ENCODE measurements at places on chromosomes 5 and 9.
A peak's percentile ranks its signal among the peaks of the same experiment; 100 is the strongest.

DNA sequence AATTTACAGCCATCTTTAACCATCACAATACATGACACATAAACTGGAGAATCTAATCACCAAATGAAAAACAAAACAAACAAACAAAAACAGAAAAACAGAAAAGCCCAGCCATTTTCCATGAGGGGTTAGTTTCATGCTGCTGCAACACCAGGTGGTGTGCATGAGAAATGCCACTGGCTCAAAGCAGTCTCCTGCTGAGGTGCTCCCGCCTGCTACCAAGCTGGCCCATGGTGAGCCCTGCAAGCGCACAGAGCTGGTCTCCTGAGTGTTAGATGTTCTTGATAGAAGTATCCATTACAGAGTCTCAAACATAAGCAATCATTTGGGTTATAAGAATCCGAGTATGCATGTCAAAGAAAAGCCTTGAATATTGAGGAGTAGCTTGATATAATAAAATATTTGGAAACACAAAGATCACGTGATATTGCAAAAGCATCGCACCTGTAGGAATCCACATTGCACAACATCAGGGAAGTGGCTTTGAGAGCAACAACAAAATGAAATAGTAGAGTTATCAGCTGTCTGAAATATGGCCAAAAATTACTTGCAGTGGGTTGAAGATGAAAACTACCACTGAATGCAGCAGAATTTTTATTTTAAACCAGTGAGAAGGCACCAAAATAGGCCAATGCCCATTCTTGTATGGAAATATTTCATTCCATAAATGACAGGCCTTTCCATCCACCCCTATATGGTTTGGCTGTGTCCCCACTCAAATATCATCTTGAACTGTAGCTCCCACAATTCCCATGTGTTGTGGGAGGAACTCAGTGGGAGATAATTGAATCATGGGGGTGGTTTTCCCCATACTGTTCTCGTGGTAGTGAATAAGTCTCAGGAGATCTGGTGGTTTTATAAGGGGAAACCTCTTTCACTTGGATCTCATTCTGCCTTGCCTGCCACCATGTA lies 194.8 kb downstream of the SYK start:
- DNase-seq: no peak

GRCh38 chr5:60883229-60883628 lies 39.2 kb upstream of the ELOVL7 start:
- DNase-seq: no peak

- DNase-seq: no peak
Observed at GRCh38 chr5:116719106-116719505, 144.5 kb upstream of the SEMA6A start.

- peak; percentile 85 for DNase-seq
Observed at GRCh38 chr5:178232124-178232919, at the start of gene PHYKPL. TSS of gene PHYKPL (minus strand) at chr5:178232802. CDS start at chr5:178232550, 252 bp downstream.

DNA sequence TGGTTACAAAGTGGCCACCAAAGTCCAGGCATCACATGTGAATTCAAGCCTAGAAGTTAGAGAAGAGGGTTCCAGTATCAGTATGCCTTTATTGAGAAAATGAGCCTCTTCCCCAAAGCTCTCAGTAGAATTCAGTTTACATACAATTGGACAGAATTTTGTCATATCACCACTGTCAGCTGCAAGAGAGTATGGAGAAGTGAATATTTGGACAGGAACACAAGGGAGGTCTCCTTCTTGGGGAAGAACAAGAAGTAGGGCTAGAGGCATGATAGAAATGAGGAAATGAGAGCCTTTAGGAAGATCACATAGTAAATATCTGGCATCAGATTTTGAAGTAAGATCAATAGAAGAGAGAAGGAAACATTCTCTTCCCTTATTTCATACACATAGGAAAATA lies 27.8 kb upstream of the VLDLR start:
- DNase-seq: no peak

DNA sequence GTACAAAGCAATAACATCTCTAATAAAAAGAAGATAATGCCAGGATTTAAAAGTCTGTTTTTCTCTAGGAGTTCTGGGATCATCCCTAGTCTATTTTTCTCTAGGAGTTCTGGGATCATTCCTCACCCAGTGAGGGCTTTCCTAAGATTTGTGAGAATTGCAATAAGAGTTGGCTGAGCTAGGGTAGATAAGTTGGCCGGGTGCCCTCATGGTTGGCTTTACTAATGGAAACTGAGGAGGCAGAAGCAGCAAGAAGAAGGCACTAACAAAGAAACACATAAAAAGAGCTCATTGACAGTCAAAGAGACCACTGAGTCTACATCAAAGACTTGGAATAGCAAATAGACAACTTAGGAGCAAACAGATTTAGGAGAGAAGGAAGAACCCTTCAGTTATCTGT lies 4.2 kb downstream of the SLC1A3 start:
- DNase-seq: no peak

- DNase-seq: no peak
Observed at GRCh38 chr9:23015557-23015956, 568.9 kb downstream of the DMRTA1 start.

DNA sequence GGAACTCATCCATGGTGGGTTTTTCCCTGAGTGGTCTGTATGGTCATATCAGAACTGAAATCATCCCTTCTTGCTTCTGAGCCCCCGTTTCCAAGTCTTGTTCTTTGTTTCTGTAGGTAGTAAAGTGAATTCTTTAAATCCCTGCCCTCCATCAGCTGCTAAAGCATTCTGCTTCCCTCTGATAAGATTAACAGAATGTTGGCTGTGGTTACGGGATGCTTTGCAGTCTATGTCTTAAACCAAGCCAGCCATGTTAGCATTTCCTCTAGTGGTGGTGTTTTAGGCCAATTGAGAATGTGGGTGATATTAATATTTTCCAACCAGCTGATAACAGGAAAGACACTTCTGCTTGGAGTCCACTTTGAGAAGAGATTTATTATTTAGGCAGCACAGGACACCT lies 22.0 kb upstream of the KCNIP1 start:
- DNase-seq: no peak

DNA sequence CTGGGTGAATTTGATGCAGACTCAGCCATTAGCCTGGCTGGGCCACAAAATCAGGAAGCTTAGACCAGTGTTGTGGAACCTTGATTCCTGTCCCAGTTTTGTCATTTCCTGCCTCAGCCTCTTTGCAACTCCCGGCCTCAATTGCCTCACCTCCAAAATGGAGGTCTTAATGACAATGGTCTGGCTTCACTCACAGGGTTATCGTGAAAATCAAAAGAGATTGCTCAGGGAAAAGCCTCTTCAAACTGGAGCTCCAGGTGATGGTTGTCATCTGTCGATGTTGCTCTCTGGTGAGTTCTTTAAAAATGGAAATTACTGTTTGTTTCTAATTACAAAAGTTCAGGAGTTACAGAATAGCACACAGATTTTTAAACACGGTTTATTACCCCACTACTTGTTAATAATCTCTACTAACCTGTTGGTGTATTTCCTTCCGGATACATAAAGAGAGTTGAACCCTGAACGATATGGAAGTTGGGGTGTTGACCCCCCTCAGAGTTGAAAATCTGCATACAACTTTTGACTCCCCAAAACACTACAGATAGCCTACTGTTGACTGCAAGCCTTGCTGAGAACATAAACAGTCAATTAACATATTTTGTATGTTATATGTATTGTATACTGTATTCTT lies 109.9 kb upstream of the CPEB4 start:
- no peak for DNase-seq

DNA sequence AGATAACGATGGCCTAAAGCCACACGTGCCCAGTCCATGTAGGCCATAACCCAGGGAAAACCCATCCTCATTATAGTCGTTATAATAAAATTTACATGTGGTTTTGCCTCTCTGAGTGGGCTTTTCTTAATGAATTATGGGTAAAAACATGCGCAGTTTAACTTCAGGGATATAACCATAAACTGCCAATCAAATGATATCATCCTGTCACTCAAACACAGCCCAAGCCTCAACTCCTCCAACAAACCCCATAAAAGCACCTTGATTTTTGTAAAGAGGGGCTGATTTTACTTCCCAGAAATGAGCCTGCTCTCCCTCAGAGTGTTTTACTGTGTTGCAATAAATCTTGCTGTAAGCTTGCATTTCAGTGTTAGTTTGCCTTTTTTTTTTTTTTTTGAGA lies 15.8 kb upstream of the SETX start:
- no peak for DNase-seq

GRCh38 chr5:133372293-133372937 lies 239.9 kb downstream of the FSTL4 start:
- DNase-seq: no peak

- no peak for DNase-seq
Observed at GRCh38 chr9:137161558-137162486, 8.0 kb downstream of the LRRC26 start.

- DNase-seq: no peak
Observed at GRCh38 chr9:94927048-94927761, 200.7 kb downstream of the AOPEP start.

GRCh38 chr5:60333005-60333571 lies 366.9 kb downstream of the DEPDC1B start:
- DNase-seq: no peak

GRCh38 chr5:176596069-176596644 lies 13.8 kb downstream of the GPRIN1 start:
- DNase-seq: no peak

DNA sequence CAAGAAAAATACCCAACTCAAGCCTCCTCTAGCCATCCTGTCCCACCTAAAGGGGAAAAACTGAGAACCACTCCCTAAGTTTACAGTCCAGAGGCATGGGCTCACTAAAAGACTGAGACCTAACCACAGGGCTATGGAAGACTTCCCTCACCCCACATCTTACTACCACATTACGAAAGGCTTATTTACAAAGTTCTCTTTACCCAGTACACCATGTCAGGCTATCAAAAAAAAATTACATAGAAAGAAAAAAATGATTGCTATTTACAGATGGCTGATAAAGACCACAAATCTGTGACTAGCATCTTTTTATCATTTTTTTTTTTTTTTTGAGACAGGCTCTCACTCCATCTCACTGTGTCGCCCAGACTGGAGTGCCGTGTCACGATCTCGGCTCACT lies 69.7 kb upstream of the TNPO1 start:
- DNase-seq: no peak

- no peak for DNase-seq
Observed at GRCh38 chr9:37927132-37927531, 23.2 kb upstream of the SLC25A51 start.

DNA sequence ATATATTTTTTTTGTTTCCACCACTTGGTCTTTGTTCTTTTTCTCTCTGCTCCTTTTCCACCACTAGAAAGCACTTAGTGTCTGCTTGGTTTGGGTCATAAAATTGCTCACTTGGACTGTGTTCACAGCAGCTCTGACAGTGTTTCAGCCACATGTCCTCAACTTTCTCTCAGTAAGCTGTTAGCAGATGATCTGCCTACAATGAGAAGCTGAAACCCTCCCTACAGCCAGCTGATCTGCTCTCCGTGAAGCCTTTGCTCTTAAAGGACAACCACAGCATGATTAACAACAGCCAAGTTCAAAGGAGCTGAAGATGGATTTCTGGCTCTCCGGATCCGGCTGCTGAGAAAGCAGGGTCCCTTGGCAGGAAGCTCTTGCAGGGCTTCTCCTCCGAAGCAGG lies 31.6 kb downstream of the PRLR start:
- no peak for DNase-seq

GRCh38 chr9:14515049-14515448 lies 178.2 kb downstream of the ZDHHC21 start:
- no peak for DNase-seq

- DNase-seq: no peak
Observed at GRCh38 chr5:59783264-59783663, 110.3 kb downstream of the PDE4D start.

DNA sequence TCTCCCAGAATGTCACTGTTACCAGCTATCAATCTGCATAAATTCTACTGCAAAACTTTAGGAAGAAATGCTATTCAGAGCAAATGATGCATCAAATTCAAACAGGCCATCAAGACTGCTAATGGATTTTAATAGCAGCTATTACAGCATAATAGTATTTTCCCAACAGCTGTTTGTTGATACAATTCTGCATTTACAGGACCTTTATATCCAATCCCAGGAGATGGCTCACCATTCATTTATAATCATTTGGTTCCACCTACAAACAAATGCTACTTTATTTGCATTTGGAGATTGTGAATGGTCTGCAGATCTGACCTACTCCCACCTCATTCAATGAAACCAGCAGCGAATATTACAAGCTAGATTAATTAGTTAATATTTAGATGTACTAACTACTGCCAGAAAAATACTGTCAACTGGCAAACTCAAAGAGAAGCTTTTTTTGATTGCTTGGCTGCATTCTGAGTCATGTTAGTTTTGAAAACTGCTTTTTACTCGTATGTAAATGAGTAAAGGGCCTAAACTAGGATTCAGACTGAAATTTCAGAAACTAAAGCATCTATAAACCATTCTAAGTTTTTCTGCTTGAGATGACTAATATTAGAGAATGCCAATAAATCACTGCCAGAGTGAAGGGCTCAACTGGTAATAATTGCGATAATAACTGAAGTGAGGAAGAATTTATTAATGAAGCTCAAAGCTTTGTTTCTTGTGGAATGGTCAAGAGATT lies 7.1 kb upstream of the PCA3 start:
- DNase-seq: no peak

DNA sequence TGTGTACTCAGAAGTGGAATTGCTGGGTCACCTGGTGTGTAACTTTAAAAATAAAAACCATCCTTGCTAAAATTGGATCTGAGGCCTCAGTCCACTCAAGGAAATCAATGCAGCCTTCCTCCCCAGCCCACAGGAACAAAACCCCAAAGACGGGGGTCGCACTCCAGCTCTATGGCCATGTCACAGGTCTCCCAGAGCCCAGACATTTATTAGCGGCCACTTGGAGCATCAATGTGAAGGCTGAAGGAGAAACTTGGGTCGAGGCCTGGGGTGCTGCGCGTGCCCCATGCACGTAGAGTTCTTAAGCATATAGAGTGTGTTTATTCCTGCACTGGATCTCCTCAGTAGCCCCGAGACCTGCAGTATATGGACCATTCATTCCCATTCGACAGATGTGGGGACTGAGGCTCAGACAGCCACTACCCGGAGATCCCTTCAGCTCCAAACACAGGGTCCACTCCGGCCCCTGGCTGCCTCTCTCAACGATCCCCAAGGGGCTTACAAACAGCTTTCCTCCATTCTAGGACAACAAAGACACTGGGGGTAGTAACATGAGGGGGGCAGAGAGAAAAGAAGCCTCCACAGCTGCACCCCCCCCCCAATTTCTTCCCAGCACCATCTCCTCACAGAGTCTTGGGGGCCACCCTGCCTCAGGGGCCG lies 14.3 kb upstream of the OLFM1 start:
- no peak for DNase-seq

DNA sequence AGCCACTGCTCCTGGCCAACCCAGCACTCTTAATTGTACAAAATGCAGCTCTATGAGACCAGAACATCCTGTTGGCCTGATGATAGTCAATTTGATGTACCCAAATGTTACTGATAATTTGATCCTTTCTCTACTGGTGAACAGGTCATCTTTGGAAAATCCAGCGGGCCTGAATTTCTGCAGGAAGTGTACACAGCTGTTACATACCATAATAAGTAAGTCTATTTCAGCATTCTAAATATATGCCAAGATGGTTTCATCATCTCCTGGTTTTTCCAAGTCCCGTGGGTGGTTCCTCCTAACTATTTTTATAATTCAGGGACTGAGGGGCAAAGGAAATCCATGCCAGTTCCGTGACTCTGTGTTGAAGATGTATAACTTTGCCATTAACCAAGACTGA lies 155.4 kb downstream of the DOCK8 start:
- no peak for DNase-seq

Data from activated T-cell treated with anti-CD3 and anti-CD28 coated beads, Interleukin-2, amount 50 U/mL, for 48 hours (primary cell).